ENCODE measurements at places on chromosomes 4 and X. TPM values are rescaled to one million over a fixed set of nuclear protein-coding genes. Genes with fewer than 3 reads are reported as not detected.
A peak's percentile ranks its signal among the peaks of the same experiment; 100 is the strongest.

The CD40LG gene
- total RNA-seq = not detected

The ZFP42 gene
- not detected for total RNA-seq

The UNC5C gene
- total RNA-seq = 1.2 TPM

The WNK3 gene
- total RNA-seq = 0.34 TPM

The CFP gene
- total RNA-seq = 1.1 TPM

The SPARCL1 gene
- total RNA-seq = 65.0 TPM

The C4orf17 gene
- not detected for total RNA-seq

The SPATA4 gene
- total RNA-seq = not detected

DNA sequence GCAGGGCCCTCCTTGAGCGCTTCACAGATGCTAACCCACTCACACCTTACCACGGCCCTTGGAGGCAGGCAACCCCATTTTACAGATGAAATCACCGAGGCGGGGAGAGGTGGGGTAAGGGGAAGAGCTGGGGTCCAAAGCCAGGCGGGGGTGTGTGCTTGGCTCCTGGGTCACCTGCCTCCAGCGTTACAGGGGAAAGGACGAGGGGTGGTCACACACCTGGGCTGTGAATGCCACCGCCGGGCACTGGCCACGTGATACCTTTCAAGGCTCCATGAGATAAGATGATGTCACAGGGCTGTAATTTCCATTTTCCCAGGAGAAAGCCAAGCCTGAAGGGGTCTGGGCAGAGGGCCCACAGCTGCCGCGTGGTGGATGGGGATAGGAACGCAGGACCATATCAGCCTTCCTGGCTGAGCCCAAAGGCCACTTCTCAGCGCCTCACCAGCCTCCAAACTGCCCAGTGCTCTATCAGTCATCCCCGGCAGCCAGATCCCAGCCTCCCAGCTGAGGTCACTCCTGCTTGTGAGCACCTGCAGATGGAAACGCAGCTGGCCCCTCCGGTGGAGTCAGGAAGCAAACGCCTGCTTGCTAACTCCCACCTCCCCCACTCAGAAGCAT, 62.4 kb upstream of the CRMP1 start:
- DNase-seq = peak; percentile 79

- DNase-seq = no peak
Measured at GRCh38 chrX:3166670-3167455, 125.6 kb downstream of the ARSF start.

- DNase-seq = no peak
Measured at GRCh38 chr4:71230271-71231128, 108.3 kb upstream of the SLC4A4 start.

DNA sequence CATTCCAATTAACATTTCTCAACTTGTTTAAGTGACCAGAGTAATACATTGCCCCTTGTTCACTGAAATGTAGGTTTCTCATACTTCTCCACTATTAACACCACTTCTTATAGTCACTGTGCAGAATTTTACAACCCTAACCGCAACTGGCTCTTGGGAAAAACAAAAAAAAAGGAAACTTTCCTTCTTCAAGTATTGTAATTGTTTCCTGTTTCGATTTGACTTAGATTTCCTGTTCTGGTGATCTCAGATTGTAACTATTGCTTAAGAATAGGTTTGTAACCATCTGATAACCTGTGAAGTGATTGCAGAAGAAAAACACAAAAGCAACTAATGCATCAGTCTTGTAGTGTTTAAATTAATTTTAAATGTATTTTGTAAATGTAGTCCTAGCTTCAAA, 594.7 kb upstream of the GALNT7 start:
- no peak for DNase-seq

DNA sequence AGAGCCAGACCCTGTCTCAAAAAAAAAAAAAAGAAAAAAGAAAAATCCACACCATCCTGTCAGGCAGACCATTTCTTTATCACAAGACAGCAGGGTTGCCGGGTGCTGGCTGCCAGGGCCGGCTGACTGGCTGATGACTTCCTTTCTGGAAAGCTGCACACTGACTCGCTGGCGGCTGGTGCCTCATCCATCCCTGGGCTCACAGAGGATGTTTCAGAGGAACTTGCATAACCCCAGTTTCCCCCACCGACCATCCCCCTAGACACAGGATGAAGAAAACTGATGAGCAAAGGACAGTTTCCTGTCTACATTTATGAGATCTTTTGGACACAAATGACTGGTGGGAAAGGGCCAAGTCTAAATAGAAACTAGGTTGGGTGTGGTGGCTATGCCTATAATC, 14.1 kb downstream of the HPSE start:
- DNase-seq = no peak

- no peak for DNase-seq
Measured at GRCh38 chr4:136935305-136935704, 597.0 kb downstream of the PCDH18 start.

- peak; percentile 94 for DNase-seq
Measured at GRCh38 chr4:176195184-176195978, at the start of gene SPATA4. Gene SPATA4 (minus strand): TSS chr4:176195585. CDS start chr4:176195562, 23 bp downstream.

GRCh38 chr4:6873291-6873690, 36.3 kb upstream of the TBC1D14 start:
- DNase-seq = no peak

- no peak for DNase-seq
Measured at GRCh38 chr4:173227756-173228155, 59.1 kb downstream of the GALNT7 start.

DNA sequence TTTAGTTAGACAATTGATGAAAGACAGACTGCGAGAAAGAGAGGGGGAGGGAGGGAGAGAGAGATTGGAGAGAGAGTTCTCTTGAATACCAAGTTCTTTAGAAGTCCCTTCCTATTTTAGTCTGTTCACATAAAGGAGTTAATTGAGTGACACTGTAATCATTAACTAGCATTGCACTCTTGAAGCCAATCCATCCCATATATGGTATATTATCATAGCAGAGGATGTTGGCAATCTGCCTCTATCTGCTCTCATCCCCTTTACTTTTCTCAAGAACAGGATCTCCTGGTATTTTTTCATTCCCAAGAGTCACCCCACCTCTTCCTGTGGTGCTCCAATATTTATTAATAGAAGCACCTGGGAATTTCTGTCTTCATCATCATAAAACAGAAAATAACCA, 959.6 kb upstream of the NDST4 start:
- no peak for DNase-seq

DNA sequence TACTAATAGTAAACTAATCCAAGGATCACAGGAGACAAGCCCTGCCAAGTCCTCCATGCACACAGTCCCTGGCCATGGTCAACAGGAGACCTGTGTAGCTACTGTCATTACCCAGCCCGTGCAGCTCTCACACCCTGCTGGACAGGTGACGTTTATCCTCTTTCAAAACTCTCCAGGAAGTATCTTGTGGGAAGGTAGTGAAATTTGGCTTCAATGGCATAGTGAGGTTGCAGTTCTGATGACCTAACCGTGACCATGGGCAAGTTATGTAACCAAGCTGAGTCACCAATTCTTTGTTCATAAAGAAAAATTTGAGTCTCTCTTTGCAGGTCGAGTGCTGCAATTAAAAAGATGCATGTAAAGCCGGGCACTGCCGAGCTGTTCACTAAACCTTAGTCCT, 11.3 kb upstream of the SLC2A9 start:
- DNase-seq = peak; percentile 4

- no peak for DNase-seq
Measured at GRCh38 chrX:39832211-39832610, 265.5 kb downstream of the BCOR start.

DNA sequence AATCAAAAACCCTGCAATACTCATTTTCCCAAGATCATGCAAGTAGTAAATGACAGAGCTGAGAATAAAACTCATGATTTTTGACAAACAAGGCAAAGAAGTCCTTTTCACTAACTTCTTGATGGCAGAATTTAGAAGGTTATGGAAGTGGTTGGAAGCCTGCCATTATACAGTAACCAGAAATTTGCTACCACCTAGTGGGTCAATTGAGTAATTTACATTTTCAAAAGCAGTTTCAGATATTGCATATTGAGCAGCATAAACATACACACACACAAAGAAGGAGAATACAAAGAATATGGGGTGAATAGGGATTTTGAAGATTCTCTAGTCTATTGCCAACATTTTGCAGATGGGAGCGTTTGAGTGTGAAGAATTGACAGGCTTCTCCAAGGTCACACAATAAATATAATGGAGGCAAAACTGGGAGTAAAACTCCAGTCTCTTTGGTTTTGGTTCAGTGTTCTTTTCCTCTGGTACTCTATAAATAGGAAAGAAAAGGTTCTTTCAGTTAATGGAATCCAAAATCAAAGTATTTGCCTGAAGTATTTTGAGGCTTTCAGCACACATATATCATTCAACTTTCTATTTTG, 70.2 kb downstream of the GC start:
- no peak for DNase-seq

- DNase-seq = no peak
Measured at GRCh38 chr4:108384544-108384943, 215.8 kb upstream of the LEF1 start.

DNA sequence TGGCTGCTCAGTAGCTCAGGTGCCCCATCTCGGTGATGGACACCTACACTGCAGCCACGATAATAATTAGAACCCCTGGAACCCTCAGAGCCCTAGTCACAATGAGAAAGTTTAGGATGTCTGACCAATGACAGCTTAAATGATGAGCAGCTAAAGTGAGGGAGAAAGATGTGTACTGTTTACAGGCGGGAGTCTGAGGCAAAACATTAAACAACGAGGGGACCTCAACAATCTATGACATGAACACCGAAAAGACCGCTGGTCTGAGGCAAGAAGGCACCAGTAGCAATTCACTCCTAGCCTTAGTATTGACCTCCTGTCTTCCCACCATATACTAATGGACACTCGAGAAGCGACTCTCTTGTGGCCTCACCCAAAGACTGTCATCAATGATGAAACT, 369.5 kb upstream of the SMIM31 start:
- DNase-seq = no peak

DNA sequence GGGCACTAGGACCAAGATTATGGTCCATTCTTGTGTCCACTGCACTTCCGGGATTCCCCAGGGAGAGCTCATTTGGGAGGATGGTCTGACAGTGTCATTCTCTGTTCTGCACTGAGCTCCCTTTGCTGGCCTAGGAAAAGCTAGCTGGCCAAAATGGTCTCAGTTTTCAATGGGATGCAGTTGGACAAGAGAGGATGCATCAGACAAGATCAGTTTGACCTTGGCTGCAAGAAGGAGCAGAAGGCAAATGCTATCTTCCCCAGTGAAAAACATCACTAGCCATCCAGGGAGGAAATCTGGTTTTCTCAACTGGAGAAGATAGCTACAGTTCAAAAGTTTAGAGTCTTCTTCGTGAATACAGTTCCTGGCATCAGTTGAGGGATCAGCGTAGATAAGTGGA, 221.1 kb downstream of the PTTG2 start:
- DNase-seq = no peak
